ENCODE measurements at places on chromosomes 7 and 10.

GRCh38 chr10:123577921-123578461 lies 88.2 kb upstream of the GPR26 start:
- no peak for DNase-seq

- no peak for DNase-seq
These were observed 29.3 kb upstream of the FOXL3 start for GRCh38 chr7:260441-261281.

- no peak for DNase-seq
These were observed 28.3 kb upstream of the KLF6 start for GRCh38 chr10:3813267-3813666.

GRCh38 chr7:118349604-118350003 lies 125.1 kb downstream of the ANKRD7 start:
- no peak for DNase-seq

- DNase-seq: peak; percentile 71
These were observed 214.4 kb upstream of the KIAA1217 start for GRCh38 chr10:23994459-23995046.

Measured in ELF-1 (cell line).